ENCODE measurements at places on chromosomes 6 and 20.

DNA sequence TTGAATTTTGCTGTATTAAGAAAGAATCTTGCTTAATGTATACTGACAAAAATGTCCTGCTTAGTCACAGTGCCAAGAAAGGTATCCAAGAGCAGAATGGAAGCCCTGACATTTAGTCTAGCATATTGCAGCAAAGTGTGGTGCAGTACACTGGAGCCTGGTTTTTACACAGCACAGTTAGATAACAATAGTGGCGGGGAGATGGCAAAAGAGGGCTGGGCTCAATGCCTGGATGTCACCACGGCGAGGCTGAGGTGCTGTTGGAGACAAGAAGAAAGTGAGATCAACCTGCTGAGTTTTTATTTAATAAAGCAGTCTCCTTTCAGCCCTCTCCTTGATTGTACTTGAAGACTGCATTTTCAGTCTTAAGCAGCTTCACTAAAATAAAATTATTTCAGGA is 426.0 kb downstream of the LMBRD1 start:
- no peak for DNase-seq

DNA sequence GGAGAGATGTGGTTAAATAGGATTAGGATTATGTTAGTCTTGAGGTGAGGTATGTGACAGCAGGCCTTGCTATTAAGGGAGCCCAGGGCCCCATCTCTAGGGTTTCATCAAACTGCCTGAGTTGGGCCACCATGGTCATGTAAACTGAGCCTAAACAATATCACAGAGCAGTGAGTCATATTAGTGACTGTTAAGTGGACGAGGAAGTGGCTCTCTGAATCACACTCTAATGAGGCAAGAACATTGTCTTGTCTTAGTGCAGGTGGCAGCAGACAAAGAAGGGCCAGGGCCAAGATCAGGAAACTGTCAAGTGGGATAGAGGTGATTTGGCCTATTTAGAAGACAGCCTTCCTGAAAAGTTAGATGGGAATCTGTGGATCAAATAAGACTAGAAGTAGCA is 23.1 kb downstream of the ENPP3 start:
- DNase-seq: no peak

GRCh38 chr6:14008809-14009208 is 84.1 kb downstream of the RNF182 start:
- no peak for DNase-seq

DNA sequence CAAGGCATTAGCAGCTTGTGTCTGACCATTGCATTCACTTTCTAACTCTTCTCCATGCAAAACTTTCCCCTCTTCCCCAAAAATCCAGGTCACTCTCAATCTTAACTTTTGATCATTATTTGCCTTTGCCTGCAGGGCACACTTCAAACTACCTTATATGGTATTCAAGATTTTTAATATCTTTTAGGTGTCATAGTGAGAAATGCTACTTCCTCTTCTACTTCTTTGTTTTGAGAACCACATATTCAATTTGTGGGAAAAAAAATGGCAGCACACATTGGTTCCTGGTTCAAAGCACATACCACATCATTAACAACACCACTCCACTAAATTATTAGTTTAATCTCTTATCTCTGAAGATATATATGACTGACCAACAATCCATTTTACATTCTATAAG is 1267.0 kb upstream of the CITED2 start:
- no peak for DNase-seq

- no peak for DNase-seq
Observed at GRCh38 chr6:143740213-143740612, 62.4 kb downstream of the PHACTR2 start.

DNA sequence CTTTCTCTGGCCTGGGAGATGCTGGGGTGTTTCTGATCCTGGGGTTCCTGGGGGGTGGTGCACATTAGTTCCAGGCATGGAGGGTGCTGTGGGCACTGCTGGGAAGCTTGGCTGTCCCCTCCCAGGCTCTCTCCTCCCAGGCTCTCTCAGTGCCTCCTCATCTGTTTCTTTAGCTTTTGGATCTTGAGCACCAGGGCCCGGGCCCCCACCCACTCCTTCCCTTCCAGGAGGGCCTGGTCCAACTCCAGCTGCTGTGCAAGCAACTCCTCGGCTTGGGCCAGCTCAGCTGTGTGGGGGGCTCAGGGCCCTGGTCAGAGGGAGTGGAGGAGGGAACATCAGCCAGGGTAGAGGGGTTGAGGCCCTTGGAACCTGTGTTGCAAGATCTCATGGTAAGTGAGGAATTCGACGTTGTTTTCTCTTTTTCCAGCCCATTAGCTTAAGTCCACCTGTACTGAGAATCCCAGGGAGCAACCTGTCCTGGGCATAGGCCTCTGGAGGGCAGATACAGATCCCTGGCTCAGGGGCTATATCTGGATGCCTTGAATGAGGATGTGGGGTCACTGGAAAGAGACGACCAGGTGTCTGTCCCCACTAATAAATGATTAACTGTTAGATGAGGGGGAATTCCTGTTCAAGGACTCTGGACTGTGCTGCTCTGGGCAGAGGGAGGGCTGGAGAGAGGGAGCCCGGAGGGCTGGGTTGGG is 34.5 kb upstream of the HLA-A start:
- DNase-seq: no peak
